ENCODE measurements at places on chromosomes 3 and 15. TPM values are rescaled to one million over a fixed set of nuclear protein-coding genes. Genes with fewer than 3 reads are reported as not detected.

CCDC39 gene
- total RNA-seq, result not detected

ADAMTS9 gene
- total RNA-seq, result 21.0 TPM

TM6SF1 gene
- total RNA-seq, result 30.2 TPM

GPR15 gene
- total RNA-seq, result not detected

MRAS gene
- total RNA-seq, result 174 TPM

IGDCC3 gene
- total RNA-seq, result not detected

CADPS gene
- 16.1 TPM for total RNA-seq

FBN1 gene
- 57.1 TPM for total RNA-seq

DISP2 gene
- total RNA-seq, result 0.11 TPM

SNX33 gene
- total RNA-seq, result 10.3 TPM

CLRN1 gene
- total RNA-seq, result not detected

FEZF2 gene
- not detected for total RNA-seq

CDAN1 gene
- 3.5 TPM for total RNA-seq

CYP1A2 gene
- total RNA-seq, result not detected

ECE2 gene
- total RNA-seq, result 1.6 TPM

NAALADL2 gene
- 2.5 TPM for total RNA-seq
